Vagina (tissue), 2 donors: ENCODE measurements at places on chromosomes 4 and X. TPM values are rescaled to one million over a fixed set of nuclear protein-coding genes. Genes with fewer than 3 reads are reported as not detected.

GRCh38 chrX:72468607-72469006 lies 104.0 kb downstream of the HDAC8 start:
- no peaks in the 10 kb centered on the region for H3K27me3 ChIP-seq
- H3K27ac ChIP-seq = no peak overlapping the region
- no peaks in the 10 kb centered on the region for H3K4me1 ChIP-seq
- H3K36me3 ChIP-seq = no peaks in the 10 kb centered on the region
- no peak overlapping the region for H3K4me3 ChIP-seq

GRCh38 chrX:1325515-1326116 lies 11.0 kb upstream of the IL3RA start:
- no peaks in the 10 kb centered on the region for H3K4me1 ChIP-seq
- no peak overlapping the region for H3K27ac ChIP-seq
- no peak overlapping the region for H3K4me3 ChIP-seq
- no peak for DNase-seq
- no peaks in the 10 kb centered on the region for H3K27me3 ChIP-seq

DNA sequence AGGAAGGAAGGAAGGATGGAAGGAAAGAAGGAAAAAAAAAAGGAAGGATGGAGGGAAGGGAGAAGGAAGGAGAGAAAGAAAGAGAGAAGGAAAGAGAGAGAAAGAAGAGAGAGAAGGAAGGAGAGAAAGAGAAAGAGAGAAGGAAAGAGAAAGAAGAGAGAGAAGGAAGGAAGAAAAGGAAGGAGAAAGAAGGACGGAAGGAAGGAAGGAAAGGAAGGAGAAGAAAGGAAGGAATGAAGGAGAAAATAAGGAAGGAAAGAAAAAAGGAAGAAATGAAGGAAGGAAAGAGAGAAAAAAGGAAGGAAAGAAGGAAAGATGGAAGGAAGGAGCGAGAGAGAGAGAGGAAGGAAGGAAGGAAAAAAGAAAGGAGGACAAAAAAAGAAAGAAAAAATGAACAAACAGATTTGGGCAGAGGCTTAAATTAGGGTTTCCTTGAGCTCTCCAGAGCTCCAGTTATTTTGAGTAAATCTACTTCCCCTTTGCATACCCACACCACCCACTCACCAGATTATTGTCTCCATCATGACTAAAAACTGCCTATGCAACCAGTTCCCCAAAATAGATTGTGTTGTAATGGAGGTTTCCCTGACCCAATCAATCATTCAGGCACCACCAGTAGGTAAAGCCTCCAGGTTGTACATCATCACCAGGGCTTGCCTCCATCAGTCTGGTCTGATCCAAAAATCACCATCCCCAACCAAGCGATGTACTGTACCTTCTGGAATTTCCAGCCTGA lies 1722.9 kb upstream of the PCDH10 start:
- no peaks in the 10 kb centered on the region for H3K27me3 ChIP-seq
- no peaks in the 10 kb centered on the region for H3K4me1 ChIP-seq
- H3K27ac ChIP-seq = no peak overlapping the region
- no peaks in the 10 kb centered on the region for H3K36me3 ChIP-seq
- no peak for DNase-seq

The OPN1MW3 gene
- not detected for total RNA-seq

DNA sequence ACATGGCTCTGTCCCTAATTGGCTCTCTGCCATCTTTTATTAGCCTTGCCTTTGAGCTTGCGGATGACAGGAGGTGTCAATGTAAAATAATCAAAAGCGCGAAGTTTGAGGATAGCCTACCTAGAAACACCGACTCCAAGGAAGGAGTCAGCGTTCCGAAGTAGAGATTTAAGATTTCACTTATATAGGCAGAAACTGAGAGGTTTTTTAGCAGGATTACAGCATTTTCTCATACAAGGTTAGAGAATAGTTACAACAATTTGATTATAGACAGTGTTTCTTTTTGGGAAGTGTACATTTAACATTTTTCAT lies 499 bp upstream of the NFXL1 start:
- peaks cover 15% of the 10 kb centered on the region for H3K4me1 ChIP-seq
- H3K27me3 ChIP-seq = no peaks in the 10 kb centered on the region
- H3K36me3 ChIP-seq = peaks cover 9% of the 10 kb centered on the region
- peak overlapping the region; percentile 24 for H3K27ac ChIP-seq
- no peak for DNase-seq
- peak overlapping the region; percentile 63 for H3K4me3 ChIP-seq

The ZMYM3 gene
- total RNA-seq = 27.0 TPM

- DNase-seq = no peak
- no peak overlapping the region for H3K27ac ChIP-seq
- no peaks in the 10 kb centered on the region for H3K27me3 ChIP-seq
Measured at GRCh38 chr4:168720396-168720900, 223.6 kb downstream of the PALLD start.

DNA sequence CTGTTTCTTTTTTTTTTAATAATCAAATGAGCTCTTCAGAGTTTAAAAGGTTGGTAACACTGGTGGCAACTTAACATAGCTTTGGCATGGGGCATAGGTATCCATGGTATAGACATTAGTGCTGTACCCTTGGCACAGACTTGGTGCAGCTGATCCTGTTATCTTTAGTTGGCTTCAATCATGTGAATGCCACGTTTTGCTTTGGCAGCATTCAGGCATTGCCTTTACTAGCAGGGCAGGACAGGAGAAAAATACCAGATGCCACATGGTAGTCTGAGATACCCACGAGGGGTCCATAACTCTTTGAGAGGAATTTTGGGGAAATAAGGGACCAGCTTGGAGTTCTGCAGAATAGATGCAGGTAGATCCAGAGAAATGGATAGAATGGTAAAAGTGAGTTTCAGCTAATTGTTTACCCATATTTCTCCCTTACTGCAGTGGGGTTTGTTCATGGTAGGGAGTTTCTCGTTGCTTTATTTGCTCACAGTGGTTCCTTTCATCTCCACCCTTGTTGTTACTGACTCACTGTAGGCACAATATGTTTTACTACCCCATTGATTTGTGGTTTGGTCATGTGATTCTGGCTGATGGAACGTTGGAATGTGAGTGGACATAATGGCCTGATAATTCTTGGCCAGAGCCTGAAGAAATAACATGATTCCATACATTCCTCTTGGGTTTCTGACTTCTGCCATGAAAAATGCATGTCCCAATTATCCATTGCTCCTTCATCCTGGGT lies 342.7 kb downstream of the GLUD2 start:
- no peaks in the 10 kb centered on the region for H3K36me3 ChIP-seq
- H3K27me3 ChIP-seq = no peaks in the 10 kb centered on the region
- no peak overlapping the region for H3K27ac ChIP-seq

DNA sequence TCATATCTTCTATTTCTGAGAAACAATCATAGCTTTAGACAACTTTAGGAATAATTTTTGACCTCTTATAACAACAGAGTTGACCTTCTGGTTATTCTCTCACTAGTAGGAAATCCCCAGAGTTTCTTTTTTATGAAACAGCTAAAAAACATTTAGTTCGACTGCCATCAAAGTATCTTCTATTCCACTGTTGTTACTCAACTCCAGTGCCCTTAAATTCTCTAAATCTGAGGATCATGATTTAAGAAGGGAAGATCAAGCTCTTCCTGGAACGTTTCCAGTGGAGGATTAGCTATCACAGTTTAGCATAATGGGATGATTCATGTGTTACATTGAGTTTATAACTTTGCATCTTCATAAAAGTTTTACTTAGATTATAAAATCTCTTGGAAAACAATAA lies 134.9 kb upstream of the VEGFC start:
- no peak overlapping the region for H3K27ac ChIP-seq
- no peaks in the 10 kb centered on the region for H3K36me3 ChIP-seq
- H3K4me3 ChIP-seq = no peak overlapping the region
- H3K4me1 ChIP-seq = no peaks in the 10 kb centered on the region

DNA sequence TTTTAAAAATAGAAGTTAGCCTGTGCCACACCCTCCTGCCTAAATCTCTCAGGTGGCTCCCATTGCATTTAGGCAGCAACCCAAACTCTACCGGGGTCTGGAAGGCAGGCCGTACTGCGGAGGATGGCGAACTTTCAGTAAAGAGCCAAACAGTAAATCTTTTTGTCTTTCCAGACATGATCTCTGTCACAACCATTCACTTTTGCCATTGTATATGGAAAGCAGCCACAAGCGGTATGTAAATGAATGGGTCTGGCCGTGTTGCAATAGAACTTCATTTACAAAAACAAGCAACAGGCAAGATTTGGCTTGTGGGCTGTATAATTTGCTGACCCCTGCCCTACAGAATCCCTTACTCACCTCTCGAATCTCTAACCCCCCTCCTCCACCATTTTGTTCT lies 3.3 kb downstream of the RADX start:
- no peak overlapping the region for H3K27ac ChIP-seq
- no peak overlapping the region for H3K4me3 ChIP-seq
- H3K4me1 ChIP-seq = no peaks in the 10 kb centered on the region
- H3K36me3 ChIP-seq = no peaks in the 10 kb centered on the region
- H3K27me3 ChIP-seq = no peaks in the 10 kb centered on the region
- no peak for DNase-seq

DNA sequence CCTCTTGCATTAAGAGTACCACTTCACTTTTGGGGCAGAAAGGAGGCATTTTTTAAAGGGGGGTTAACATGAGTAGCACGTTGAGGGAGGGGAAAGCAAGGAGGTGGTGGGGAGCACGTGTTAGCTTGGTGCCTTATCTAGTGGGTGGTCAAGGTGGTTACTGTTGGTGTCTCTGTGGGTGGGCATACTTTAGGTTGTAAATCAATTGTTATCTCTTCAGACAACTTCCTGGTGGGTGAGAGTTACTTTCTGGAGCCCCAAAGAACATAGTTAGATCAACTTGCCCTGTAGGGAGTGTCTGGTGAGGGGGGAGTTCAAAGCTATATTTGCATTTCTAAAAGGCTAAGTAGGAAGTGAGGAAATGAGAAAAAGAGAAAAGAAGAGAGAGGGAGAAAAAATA lies 297.7 kb upstream of the CLNK start:
- H3K27me3 ChIP-seq = no peaks in the 10 kb centered on the region
- no peak for DNase-seq
- H3K4me3 ChIP-seq = no peak overlapping the region
- no peaks in the 10 kb centered on the region for H3K36me3 ChIP-seq
- no peak overlapping the region for H3K27ac ChIP-seq

DNA sequence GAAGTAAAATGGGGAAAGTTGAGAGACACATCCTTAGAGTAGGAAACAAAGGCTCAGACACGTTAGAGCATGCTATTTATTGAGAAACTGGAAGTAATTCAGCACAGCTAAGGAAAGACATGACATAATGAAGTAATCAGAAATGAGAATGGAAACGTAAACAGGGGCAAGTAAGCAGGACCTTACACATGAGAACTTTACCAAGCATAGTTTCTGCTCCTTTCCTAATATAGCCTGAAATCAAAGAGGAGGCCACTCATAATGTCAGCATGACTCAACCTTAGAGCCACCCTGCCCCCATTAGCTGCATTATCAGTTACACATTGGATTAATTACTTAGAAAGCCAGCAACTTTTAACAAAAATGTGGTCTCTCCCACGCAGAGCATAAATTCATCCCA lies 558.3 kb upstream of the GRIA3 start:
- no peak overlapping the region for H3K27ac ChIP-seq
- no peaks in the 10 kb centered on the region for H3K27me3 ChIP-seq
- DNase-seq = no peak
- no peak overlapping the region for H3K4me3 ChIP-seq
- H3K36me3 ChIP-seq = no peaks in the 10 kb centered on the region
